ENCODE measurements at places on chromosomes 7 and 10.

DNA sequence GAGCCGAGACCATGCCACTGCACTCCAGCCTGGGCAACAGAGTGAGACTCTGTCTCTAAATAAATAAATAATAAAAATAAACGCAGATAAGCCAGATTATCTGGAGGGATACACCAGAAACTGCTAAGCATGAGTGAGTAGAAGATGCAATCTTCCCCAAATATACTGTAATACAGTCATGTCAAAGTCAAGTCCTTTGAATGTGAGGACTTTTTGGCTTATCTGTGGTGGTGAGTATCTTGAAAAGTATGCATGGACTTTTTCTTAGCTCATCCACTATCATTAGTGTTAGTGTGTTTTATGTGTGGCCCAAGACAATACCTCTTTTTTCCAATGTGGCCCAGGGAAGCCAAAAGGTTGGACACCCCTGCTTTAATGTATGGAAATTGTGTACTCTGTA, 44.7 kb upstream of the PITRM1 start:
- DNase-seq: no peak

DNA sequence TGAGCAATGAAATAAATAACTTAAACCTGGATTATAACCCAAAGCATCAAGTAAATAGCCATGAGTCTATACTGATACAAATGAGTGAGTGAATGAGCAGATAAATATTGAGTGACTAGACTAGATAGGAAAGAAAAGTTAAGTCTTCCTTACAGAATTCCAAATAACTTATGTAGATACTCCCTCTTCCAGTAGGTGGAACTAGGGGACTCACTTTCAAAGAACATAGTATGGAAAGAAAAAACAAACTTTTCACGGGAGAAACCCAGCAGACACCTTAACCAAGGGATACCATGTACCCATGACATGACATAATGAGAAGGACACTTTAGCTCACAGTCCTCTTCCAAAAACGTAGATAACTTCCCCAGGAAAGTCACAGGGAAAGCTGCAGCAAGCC, 32.2 kb downstream of the CSGALNACT2 start:
- DNase-seq: no peak

DNA sequence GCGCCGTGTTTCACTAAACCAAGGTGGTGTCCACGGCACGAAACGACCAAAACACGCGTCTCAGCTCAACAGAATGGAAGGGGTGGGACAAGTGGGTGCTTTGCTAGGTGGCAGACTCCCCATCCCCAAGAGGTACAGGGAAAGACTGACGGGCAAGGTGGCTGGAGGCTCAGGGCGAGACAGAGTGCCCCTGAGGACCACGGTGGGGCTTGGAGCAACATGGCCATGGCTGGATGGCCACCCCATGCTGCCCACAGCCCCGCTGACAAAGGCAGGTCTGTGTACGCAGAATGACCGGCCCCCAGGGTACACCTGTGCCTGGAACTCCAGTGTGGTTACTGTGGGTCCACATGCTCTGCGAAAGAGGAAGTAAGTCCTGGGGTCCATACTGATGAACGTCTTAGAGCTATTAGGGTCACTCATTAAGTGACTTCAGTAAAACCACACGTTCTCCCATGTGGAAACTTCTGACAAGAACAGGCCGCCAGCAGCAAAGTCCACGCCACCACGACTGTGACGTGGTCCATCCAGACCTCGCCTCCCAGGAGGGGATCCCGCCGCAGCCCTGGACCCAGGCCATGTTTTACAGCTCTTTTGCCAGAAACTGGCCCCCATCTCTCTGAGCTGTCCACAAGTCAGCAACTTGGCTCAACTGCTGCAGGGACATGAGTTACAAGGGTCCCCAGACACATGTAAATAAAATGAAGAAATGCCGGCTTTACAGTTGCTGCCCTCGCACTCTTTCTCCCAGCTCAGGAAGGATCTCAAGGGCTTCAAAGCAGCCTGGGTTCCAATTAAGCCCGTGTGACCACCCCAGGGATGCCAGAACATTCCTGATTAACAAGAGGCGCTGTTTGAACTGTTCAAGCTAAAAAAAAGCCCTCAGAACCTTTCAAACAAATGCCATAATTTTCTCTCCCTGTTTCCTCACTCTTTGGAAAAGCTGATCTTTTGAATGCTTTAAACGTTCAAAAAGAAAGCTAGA, 66.8 kb downstream of the MAD1L1 start:
- no peak for DNase-seq

DNA sequence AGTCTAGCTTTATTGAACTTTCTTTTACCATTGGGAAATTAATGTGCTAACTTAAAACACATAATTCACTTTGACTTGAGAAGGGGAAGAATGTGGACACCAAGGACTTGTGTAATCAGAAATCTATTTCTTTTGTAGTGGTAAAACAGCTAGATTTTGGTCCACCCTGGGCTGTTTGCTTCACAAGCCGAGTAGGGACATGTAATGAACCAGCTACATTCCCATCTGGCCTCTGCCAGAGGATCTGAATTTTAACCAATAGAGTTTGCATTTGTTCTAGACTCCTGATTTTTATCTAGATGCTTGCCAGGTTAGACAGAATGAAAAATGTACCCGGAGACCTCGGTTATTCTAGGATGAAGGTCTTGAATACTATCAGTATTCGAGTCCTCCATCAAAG, 1.9 kb downstream of the CACNB2 start:
- DNase-seq: no peak

DNA sequence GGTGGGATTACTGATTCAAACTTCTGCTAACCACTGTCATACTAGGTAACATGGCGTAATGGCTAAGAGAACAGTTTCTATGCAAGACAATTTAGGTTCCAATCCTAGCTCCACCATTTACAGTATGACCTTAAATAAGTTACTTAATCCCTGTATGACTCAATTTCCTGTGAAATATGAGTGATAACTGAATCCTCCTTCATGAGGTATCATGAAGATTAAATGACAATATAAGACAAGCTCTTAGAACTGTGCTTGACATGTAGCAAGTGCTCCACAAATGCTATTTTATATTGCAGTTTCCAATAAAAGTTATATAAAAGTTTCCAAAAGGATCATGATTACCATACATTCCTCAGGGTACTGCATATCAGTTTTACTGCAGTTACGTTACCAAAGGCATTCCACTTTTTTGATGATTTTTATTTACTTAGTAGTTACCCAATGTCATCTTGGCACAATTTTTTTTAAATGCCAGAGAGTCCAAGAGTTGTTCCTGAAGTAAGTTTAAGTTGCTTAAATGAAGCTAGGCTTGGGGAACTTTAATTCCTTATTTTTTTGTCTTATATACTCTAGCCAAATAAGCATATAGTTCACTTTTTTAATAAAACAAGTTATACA, 7.1 kb downstream of the DOCK4 start:
- no peak for DNase-seq
